NCI-H1092 (cell line): ENCODE measurements at places on chromosomes 3 and 15.

GRCh38 chr3:37544869-37545352 lies 316.8 kb upstream of the CTDSPL start:
- no peak for DNase-seq

DNA sequence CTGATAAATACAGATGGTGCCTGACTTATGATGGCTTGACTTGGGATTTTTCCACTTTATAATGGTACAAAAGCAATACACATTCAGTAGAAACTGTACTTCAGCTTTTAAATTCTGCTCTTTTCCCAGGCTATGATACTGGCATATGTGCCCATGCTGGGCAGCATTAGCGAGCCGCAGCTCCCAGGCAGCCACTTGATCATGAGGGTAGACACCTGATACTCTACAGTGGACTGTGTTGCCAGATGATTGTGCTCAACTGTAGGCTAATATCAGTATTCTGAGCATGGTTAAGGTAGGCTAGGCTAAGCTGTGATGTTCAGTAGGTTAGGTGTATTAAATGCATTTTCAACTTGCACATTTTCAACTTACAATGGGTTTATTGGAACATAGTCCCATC lies 17.7 kb upstream of the FEM1B start:
- no peak for DNase-seq

DNA sequence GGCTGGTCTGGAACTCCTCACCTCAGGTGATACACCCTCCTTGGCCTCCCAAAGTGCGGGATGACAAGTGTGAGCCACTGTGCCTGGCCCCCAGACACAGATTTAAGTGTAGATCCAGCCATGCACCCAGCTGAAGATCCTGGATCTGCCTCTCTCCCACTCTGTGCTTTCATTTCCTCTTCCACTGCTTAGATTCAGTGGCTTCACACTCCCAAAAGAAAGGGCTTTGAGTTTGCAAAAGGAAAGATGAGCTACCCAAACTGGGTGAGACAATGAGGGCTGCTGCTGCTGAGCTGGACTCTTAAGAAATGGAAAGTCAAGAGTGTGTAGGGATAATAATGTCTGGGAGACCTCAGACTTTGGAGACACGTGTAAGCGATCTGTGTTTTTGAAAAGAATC lies 45.5 kb downstream of the ISG20 start:
- no peak for DNase-seq

DNA sequence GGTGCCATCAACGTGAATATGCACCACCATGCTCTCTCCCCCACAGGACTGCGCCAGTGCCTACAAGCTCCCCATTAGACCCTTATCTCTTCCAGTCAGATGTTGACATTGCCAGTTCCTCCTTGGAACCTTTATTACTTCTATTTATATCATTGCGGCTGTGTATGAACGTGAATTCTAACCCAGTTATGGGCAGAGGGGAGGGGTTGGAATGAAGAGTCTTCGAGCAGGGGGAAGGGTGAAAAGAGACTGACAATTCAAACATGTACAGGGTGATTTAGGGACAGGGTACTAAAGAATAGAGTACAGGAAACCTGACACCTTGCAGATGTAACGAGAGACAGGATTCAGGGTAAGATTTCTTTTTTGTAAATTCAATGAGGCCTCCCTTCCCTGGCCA lies 41.8 kb upstream of the ST6GAL1 start:
- DNase-seq = no peak

- no peak for DNase-seq
These were observed 616.0 kb upstream of the NAALADL2 start for GRCh38 chr3:174243171-174243570.

DNA sequence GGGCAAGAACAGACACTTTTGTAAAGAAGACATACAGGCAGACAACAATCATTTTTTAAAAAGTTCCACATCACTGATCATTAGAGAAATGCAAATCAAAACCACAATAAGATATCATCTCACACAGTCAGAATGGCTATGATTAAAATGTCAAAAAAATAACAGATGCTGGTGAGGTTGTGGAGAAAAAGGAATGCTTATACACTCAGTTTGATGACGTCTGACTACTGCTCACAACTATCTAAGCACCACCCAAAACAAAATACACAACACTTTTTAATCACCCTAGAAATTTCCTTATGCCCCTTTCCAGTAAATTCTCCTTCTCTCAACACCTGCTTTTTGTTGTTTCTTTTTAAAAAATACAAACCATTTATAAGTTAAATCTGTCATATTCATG lies 228.8 kb downstream of the ISL2 start:
- no peak for DNase-seq

GRCh38 chr15:63075015-63075983 lies 32.8 kb downstream of the TPM1 start:
- no peak for DNase-seq

- no peak for DNase-seq
These were observed 71.4 kb downstream of the ISG20 start for GRCh38 chr15:88710027-88710715.

- DNase-seq = no peak
These were observed 34.5 kb downstream of the NR1D2 start for GRCh38 chr3:23979569-23979968.

- DNase-seq = no peak
These were observed 579 bp upstream of the UBE3A start for GRCh38 chr15:25439369-25439836.

GRCh38 chr15:94057305-94057704 lies 174.1 kb upstream of the MCTP2 start:
- DNase-seq = no peak

GRCh38 chr15:73322665-73323373 lies 45.9 kb downstream of the HCN4 start:
- no peak for DNase-seq

GRCh38 chr3:111128884-111129283 lies 57.3 kb downstream of the NECTIN3 start:
- no peak for DNase-seq

GRCh38 chr15:63166219-63166618 lies 8.9 kb upstream of the RPS27L start:
- no peak for DNase-seq

GRCh38 chr15:80840182-80841130 lies 61.3 kb downstream of the CEMIP start:
- no peak for DNase-seq

GRCh38 chr15:73425510-73425909 lies 17.5 kb upstream of the REC114 start:
- no peak for DNase-seq

GRCh38 chr15:99963096-99963825 lies 230.0 kb upstream of the LYSMD4 start:
- DNase-seq = no peak

GRCh38 chr3:194488055-194488742 lies 1.4 kb upstream of the ATP13A3 start:
- no peak for DNase-seq

DNA sequence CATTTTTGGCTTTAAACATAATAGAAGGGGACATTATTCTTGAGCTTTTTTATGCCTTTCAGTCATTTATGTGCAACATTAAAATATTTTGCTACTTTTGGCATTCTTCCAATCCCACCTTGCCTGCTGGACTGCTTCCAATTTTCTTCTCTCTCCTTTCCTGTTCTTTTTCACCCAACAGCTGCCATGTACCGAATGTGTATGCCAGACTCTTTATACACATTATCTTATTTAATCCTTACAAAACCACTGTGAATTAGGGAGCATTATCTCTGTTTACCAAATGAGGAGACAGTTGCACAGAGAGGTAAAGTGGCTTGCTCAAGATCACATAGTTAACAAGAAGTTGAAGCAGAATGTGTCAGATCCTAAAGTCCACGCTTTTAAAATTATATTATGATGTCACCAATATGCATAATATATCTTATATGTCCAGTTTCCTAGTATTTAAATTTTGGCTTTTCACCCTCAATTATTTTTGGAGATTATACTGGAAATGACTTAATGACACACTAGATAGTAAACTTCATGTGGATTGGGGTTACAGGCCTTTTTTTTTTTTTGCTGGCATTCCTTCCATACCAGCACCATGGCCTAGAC lies 231.5 kb downstream of the THRB start:
- no peak for DNase-seq

GRCh38 chr3:31358473-31359070 lies 174.2 kb upstream of the STT3B start:
- no peak for DNase-seq

DNA sequence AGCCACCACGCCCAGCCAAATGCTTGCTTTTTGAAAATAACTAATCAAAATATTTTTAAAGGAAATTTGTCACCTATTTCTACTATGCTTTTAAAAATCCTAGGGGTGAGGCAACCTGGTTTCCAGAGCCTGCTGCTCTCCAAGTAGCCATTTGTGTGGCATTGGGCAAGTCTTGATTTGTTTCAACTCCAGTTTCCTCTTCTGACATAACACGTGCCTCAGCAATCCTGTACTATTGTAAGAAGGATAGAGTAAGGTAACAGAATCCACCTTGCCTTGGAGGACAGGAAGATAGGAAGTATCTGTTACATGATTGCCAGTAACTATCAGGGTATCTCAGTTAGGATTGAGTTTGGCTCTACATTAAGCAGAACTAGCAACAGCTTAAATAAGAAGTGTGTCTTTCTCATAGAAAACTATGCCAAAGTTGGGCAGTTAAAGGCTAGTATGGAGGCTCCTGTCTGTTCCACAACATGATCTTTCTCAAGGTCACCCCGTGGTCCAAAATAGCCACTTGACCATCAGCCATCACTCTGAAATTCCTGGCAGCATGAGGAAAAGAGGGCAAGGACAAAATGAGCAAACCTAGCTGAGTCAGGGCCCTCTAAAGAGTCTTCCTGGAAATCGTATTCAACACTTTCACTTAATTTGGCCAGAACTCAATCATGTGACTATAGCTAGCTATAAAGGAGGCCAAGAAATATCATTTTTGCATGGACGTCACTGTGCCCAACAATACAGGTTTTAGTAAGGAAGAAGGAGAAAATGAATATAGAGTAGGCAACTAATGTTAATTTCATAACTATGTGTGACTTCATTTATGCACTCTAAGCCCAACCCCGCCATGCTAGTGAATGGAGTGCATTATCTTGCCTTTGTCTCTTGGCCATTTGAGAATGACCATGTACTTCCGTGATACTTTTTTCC lies 66.1 kb downstream of the HMG20A start:
- no peak for DNase-seq

DNA sequence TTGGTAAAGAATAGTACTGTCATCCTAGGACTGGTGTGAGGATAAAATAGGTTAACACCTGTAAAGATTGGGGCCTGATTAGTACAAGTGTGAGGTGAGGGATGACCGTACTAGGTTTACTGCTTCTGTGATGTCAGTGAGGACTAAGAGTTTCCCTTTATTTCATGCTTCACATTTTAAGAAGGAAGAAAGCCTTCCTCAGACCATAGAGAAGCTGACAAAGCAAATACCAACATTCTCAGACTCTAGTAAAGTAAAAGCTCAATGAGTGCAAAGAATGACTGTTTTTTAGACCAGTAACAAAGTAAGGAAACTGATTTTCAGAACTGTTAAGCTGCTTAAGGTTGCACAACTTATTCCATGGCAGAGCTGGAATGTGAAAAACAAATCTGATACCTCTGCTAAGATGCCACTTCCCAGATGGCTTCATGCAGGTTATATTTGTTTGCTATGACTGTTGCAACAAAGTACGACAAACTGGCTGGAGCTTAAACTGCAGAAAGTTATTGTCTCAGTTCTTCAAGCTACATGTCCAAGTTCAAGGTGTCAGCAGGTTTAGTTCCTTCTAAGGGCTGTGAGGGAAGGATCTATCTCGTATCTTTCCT lies 354.9 kb downstream of the RSL24D1 start:
- no peak for DNase-seq

DNA sequence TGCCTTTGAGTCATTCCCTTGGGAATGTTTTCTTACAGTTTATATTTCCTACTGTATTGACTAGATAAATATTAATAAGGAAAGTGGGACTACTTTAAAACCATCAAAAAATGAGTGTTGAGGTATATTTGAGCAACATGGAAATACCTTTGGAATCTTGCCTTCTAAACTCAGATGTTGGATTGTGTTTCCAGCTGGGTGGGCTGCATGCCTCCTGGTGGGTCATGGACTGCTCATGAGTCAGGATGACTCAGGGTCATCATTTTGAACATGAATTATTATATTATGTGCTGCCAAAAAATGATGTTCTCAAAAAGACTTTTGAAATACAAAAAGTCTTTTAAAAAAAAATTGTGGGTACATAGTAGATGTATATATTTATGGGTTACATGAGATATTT lies 41.1 kb upstream of the APH1B start:
- DNase-seq = no peak

DNA sequence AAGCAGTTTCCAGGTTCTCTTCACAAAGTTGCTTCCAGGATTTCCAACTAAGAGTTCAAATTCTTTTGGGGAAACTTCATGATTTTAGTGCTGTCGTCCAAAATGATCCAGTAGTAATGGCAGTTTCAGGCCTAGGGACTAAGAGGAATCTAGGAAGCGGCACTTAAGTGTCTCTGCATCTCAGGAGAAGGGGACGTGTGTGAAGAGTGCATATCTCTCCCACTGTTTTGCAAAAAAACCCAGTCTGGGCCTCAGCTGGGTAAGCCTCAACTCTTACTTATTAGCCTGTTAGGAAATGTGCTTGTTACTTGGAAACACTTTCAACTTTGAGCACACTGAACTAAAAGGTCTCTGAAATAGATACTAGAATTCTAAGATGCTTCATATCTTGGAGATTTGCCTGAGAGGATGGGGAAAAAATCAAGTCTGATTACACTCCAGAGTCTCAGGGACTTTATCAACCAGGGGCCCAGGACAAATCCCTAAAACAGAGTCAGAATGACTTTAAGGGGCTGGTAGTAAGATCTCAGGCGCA lies 81.8 kb downstream of the WDR76 start:
- DNase-seq = no peak

- no peak for DNase-seq
These were observed 922.9 kb downstream of the SI start for GRCh38 chr3:164155400-164155799.

GRCh38 chr3:46293991-46294833 lies 52.0 kb downstream of the CCR3 start:
- DNase-seq = no peak
